ENCODE measurements at places on chromosomes 16 and 17.

- DNase-seq, result no peak
Observed at GRCh38 chr17:61815863-61816503, 47.3 kb downstream of the BRIP1 start.

GRCh38 chr17:17900615-17901520 is 64.1 kb upstream of the SREBF1 start:
- no peak for DNase-seq

DNA sequence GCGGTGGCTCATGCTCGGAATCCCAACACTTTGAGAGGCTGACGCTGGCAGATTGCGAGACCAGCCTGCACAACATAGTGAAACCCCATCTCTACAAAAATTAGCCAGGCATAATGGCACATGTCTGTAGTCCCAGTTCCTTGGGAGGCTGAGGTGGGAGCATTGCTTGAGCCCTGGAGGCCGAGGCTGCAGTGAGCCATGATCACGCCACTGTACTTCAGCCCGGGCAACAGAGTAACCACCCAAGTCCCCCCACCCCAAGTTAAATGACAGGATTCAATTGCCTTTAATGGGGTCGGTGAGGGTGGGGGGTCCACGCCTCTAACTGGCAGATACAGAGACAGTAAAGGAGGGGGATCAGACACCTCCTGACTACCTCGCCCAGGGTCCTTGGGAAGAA is 44.9 kb downstream of the EMP2 start:
- DNase-seq, result no peak

GRCh38 chr16:48413272-48413671 is 28.1 kb upstream of the SIAH1 start:
- DNase-seq, result no peak

- no peak for DNase-seq
Observed at GRCh38 chr17:82927661-82928601, 88.1 kb upstream of the ZNF750 start.

DNA sequence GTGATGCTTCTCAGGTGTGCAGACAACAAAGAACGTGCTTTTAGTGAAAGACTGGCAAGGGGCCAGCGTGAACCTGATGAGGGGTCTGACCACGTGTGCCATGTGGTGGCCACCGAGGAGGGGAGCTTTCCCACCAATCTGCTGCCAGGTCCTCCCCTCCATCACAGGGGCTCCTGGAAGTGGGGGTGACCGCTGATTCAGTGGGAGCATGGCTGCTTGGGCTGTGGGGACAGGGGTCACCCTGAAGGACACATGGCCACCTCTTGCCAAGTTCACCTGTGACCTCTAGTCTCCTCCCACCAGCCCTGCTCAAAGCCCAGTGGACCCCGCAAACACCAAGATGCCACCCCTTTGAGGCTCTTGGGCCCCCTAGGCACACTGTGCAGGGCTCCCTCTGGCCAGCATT is 37.9 kb upstream of the MTSS2 start:
- DNase-seq, result no peak

- peak; percentile 18 for DNase-seq
Observed at GRCh38 chr17:37742762-37743611, 1.9 kb downstream of the HNF1B start.

GRCh38 chr16:71409011-71409775 is 32.7 kb downstream of the TLE7 start:
- no peak for DNase-seq

DNA sequence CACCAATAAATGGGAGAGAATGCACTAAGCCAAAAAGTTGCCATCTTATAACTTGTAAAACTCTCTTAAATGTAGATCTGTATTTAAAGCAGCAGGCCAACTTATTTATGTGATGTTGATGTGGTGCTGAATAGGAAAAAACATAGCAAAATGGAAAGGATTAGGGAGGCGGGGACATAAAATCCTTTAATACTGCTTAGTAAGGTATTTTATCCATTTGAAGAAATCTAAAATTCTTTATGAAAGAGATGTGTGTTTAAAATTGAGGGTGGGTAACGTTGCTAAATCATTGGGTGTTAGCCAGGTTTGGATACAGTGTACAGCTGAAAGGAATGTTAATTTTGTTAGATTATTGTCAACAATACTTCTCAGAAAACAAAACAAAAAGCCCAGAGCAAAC is 14.3 kb downstream of the SNTB2 start:
- DNase-seq, result no peak

GRCh38 chr16:89502081-89502843 is 5.9 kb upstream of the SPG7 start:
- no peak for DNase-seq

GRCh38 chr16:69861292-69862030 is 89.7 kb upstream of the CLEC18A start:
- no peak for DNase-seq

All from germinal center (tissue), 1 donor.